ENCODE measurements at places on chromosomes 13 and 19. TPM values are rescaled to one million over a fixed set of nuclear protein-coding genes. Genes with fewer than 3 reads are reported as not detected.

Gene GRIN3B
- total RNA-seq: not detected

Gene SERTM1
- total RNA-seq: not detected

Gene IFI30
- total RNA-seq: 20.2 TPM

Gene NAPA
- 101 TPM for total RNA-seq

Gene IRF2BP1
- 60.1 TPM for total RNA-seq

Gene HIF3A
- total RNA-seq: not detected

Gene LRFN3
- 1.2 TPM for total RNA-seq

Gene LRG1
- 0.69 TPM for total RNA-seq

Gene POSTN
- 2.0 TPM for total RNA-seq

Gene RXFP2
- total RNA-seq: not detected

Gene EML2
- total RNA-seq: 14.2 TPM

Gene TTYH1
- 1.3 TPM for total RNA-seq

Gene ZNF560
- 5.5 TPM for total RNA-seq

Gene ATP4B
- total RNA-seq: not detected

DNA sequence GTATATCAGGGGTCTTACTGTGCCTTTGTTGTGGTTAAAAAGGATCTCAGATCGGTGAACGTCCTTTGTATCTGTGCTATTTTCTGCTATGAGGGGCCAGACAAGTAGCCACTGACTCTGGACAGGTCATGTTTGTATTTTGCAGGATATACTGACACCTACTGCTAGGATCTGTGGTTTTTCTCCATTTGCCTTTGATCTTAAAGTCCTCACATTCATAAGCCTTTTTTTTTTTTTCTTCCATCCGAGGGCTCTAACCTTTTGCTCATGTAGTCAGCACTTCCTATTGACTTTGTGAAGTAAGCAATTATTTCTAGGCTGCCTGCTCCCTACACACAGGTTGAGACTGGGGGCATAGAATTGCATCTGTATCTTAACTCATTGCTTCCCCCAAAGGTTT is 106.2 kb downstream of the SLITRK5 start:
- no peak for DNase-seq

- DNase-seq: peak; percentile 55
Measured at GRCh38 chr13:43686557-43686956, 100.2 kb downstream of the ENOX1 start.

DNA sequence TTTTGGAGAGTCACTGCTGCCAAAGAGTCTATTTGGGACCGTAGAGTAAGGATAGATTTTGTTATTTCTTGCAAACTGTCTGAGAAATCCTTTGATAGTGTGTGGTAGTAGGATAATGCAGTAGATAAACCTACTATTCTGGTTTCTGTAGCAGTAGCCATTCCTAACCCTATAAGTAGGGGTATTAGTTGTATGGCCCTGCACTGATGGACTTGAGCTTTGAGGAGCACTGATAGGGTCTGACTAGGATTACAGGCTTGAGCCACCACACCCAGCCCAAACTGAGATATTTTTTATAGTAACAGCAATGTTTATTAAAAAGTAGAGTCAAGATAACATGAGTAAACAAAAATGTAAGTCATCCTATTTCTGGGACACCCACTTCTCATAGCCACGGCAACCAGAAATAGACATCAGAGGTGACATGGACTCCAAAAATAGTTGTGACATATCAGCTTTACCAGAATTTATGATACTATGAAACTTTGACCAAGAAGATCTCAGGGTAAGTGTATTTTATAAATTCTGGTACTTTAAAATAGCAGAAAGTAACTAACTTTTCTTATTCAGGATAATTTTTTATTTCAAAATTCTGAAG is 479.1 kb downstream of the SUCLA2 start:
- no peak for DNase-seq

DNA sequence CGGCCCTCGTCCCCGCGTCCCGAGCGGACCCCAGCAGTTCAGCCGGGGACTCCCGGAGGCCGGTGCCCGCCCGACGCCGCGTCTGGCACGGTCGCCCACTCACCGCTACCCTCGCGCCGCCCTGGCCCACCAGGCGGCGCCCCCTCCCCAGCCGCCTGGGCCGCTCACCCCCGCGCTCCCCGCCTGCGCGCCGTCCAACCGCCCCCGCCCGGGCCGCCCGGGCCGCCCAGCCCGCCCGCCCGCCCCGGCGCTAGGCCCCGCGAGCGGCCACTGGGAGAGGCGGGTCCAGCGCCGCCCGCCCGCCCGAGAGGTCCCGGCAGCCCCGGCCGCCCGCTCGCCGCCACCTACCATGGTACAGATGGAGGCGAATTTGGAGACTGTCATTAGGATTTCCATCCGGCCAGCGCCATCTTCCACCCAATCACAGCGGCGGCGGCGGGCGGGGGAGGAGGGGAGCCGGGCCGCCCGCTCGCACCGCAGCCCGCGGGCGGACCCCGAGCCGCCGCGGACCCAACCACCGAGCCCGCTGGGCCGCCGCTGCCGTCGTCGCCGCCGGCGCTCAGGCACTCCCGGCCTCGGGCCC is at the start of gene USP12:
USP12 (minus strand) TSS at position 568 of the 583 bp plus-strand sequence; CDS start at position 396, 172 bp downstream.
- peak; percentile 38 for DNase-seq

DNA sequence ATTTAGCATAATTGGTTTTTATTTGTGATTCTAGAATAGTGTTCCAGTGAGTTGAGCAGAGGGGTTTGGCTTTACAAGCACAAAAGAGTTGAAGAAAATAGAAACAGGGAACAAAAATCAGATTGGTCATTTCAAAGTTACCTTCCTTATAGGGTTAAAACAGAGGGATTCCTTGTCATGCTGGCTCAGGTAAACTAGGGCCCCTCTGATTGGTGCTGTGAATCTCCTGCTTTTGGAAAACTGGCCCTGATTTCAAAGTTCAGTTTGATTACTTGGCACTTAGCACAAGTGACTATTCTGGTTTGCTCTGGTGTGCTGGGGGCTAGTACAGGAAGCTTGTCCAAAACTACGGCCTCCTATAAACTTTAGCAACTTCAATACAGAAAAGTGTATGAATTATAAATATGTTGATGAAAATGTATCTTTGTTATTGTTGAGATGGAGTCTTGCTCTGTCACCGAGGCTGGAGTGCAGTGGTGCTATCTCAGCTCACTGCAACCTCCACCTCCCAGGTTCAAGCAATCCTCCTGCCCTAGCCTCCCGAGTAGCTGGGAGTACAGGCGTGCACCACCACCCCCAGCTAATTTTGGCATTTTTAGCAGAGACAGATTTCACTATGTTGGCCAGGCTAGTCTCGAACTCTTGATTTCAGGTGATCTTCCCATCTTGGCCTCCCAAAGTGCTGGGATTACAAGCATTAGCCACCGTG is 1.9 kb upstream of the MRPS31 start:
- no peak for DNase-seq

DNA sequence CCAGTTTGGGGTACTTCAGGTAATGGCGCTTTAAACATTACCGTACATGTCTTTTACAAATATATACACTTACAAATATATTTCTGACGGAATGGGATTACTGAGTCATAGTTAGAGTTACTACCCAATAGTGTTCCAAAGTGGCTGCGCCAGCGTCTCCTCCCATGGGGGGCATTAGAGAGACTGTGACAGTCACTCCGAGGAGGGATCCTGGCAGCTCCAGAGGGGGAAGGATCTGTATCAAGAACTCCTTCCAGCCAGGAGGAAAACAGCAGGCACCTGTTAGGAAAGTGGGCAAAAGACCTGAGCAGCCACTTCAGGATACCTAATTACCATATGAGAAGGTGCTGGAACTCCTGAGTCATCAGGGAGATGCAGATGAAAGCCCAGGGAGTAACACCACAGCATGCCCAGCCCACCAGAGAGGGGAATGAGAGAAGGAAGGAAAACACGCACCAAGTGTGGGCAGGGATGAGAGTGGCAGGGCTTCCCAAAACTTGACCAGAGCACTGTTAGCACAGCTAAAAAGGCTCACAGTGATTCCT is 52.9 kb downstream of the SLC7A9 start:
- no peak for DNase-seq

DNA sequence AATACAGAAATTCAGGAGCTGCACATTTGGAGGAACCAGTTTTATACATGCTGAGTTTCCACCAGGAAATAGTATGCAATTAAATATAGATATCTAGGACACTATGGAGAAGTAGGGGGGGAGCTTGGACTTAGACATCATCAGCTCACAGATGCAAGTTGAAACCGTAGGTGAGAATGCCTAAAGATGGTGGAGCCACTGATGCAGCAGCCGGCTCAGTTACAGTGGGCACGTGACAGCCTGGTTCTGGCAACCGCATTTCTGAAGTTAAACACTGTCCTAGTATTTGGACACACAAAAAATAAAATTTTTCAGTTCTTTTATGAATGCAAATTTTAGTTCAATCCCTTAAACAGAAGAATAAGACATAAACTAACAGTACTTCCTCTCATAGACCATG is 91.5 kb upstream of the FRY start:
- DNase-seq: no peak

DNA sequence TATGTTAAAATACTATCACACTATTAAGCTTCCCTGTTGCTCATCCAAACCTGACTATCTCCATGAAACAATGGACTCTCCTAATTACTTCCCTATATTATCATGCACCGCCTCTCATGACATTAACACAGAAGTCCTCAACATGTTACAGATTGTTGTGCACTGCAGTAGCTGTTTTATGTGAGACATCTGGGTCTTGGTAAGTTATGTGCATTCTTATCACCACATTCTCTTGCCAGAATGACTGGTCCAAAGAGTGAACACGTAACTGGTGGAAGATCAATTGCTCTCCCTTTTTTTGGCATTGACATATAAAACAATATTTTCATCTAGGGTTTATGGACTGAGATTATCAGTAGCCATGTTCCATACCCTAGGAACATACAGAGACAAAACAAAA is 59.4 kb downstream of the POSTN start:
- DNase-seq: no peak

GRCh38 chr19:53871454-53871853 is 3.8 kb downstream of the MYADM start:
- no peak for DNase-seq

GRCh38 chr19:1952635-1953034 is 11.7 kb downstream of the CSNK1G2 start:
- no peak for DNase-seq

- no peak for DNase-seq
Measured at GRCh38 chr13:110980921-110981320, 66.1 kb upstream of the ANKRD10 start.

DNA sequence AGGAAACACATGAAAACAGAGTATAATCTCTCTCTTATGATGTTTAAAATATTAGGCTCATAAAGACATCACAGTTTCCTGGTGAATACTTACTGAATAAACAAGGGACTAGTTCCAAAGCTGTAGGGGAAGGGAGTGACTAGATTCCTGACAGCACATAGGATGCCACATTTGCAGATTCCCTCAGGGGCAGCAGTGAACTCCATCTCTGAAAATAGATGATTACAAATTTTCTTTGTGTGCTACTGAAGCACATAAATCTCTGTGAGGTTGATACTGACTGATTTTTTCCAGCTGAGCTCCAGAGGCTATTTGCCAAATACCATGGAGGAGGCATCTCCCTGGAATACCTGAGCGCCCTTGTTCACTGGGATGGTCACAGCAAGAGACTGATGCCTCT is 77.3 kb downstream of the FGF9 start:
- DNase-seq: no peak

DNA sequence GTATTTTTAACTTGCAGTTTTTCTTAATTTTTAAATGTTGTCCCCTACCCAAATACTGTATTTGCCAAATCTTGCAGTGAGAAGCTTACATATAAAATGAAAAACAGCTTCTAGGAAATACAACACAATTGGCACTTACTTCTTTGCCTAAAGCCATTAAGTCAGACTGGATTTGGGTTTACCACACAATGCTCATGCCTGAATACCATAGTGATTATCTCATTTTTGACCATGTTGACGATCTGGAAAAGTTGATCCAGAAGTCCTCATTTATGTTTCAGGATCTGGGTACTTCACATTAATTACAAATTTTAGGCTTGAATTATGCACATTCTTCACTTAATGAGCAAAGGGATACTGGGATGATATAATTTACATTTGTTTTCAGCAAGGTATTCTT is 2.4 kb downstream of the RNF6 start:
- DNase-seq: peak; percentile 7

- no peak for DNase-seq
Measured at GRCh38 chr13:99741960-99742359, 229.6 kb downstream of the ZIC5 start.

GRCh38 chr13:50586414-50587083 is 256.9 kb downstream of the DLEU7 start:
- no peak for DNase-seq

DNA sequence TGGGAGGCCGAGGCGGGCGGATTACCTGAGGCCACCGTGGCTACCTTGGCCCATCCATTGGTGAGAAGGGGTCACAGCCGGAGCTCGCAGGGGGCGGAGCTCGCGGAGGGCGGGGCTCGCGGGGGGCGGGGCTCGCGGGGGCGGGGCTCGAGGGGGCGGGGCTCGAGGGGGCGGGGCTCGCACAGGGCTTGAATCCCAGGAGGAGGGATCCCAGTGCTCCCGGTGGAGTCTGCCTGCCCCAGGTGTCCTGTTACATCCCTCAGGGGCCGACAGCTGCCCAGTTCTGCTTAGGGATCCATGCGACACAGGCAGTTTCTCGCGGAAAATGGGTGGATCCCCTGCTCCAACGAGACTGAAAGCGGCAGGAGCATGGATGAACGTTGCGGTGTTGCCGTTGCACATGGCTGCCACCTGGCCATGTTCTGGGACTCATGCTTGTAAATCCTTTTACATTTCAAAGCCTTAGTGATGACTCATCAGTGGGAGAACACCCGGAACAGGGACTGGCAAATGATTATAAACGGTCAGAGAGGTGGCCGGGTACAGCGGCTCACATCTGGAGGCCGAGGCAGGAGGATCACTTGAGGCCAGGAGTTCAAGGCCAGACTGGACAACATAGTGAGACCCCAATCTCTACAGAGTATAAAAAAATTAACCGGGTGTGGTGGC is 25.1 kb downstream of the TMPRSS9 start:
- peak; percentile 89 for DNase-seq

GRCh38 chr19:10450191-10450852 is 30.0 kb downstream of the PDE4A start:
- no peak for DNase-seq

- peak; percentile 46 for DNase-seq
Measured at GRCh38 chr13:22278336-22278929, 607.6 kb downstream of the FGF9 start.

- DNase-seq: peak; percentile 94
Measured at GRCh38 chr13:40401911-40402776, 264.3 kb downstream of the FOXO1 start.

- DNase-seq: no peak
Measured at GRCh38 chr13:22073718-22074117, 402.8 kb downstream of the FGF9 start.

DNA sequence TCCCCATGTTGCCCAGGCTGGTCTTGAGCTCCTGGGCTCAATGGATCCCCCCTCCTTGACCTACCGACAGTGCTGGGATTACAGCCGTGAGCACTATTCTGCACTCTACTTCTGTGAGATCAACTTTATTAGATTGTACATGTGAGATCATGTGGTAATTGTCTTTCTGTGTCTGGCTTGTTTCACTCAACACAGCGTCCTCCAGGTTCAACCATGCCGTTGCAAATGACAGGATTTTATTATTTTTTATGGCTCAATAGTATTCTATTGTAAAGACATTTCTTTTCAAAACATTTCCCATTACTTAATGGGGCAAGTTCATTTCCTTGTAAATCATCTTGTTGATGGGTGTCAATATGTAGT is 1.5 kb upstream of the OBI1 start:
- no peak for DNase-seq

- peak; percentile 61 for DNase-seq
Measured at GRCh38 chr19:12841094-12841493, 2.8 kb downstream of the MAST1 start.

- no peak for DNase-seq
Measured at GRCh38 chr13:79281339-79281747, 124.7 kb downstream of the RBM26 start.

Measured in Daoy (cell line).